ENCODE measurements at places on chromosomes 5 and 9.

DNA sequence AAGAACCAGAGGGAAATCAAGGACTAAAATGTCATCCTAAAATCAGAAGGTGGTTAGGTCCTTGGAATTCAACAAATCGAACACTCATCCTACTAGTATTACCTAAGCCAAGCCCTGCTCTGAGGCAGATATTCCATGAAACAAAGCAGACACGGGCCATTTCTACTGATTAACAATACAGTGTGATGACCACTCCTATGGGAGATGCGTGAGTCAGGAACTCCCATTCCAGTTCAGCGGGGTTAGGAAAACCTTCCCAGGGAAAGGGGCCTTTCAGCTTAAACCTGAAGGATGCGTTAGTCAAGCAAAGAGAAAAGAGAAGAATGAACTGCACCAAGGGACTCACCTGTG is 117.8 kb upstream of the LHFPL2 start:
- DNase-seq, result no peak

DNA sequence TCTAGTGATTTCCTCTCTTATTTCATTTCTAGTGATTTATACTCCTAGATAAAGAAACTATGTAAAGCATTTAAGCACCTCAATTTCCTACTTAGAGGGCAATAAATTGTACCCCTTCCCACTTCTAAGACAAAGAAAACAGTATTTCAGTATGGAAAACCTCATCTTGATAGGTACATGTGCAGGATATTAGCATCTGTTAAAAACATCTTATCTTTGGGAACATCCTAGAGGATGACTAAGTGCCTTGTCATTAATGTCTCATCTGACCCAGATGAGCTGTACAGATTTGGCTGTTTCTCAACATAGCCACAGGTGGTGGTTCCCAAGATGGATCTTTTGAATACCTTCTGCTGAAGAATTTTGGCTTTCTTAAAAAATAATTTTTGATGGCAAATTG is 5.7 kb downstream of the MEGF10 start:
- DNase-seq, result no peak

- DNase-seq, result no peak
Observed at GRCh38 chr5:156640691-156641241, 209.3 kb upstream of the PPP1R2B start.

- peak; percentile 57 for DNase-seq
Observed at GRCh38 chr9:129495620-129496472, 125.1 kb downstream of the C9orf50 start.

GRCh38 chr9:105661011-105661410 is 1.2 kb upstream of the TAL2 start:
- DNase-seq, result no peak

DNA sequence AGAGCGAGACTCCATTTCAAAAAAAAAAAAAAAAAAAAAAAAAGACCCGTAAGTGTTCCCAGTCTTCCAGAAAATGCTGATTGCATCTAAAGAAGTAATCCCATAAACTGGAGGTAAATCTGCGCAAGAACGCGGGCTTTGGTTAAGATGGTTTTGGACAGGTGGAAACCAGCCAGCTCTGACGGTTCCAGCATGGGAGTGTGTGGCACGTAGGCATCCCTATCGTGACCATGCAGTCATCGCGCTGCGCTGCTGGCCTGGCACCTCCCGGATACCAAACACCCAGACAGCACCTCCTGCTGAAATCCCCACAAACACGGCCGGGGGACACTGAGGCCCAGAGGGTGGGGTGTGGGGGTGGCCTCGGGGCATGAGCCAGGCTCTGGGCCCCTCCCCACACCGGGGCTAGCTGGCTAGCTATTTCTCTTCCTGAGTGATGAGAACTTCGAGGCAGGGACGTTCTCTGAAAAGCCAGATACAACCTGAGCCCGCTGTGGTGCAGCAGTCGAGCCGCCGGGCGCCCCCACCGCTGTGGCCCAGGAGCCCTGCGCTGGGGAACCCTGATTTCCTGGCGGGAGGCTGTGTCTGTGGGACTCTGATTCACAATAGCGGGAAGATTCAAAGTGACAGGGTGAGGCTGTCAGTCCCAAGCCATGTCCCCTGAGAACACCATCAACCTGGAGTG is 32.2 kb upstream of the NOTCH1 start:
- DNase-seq, result no peak

GRCh38 chr5:132270706-132271105 is 13.2 kb downstream of the PDLIM4 start:
- no peak for DNase-seq

- DNase-seq, result no peak
Observed at GRCh38 chr5:68484307-68485068, 268.9 kb downstream of the PIK3R1 start.

DNA sequence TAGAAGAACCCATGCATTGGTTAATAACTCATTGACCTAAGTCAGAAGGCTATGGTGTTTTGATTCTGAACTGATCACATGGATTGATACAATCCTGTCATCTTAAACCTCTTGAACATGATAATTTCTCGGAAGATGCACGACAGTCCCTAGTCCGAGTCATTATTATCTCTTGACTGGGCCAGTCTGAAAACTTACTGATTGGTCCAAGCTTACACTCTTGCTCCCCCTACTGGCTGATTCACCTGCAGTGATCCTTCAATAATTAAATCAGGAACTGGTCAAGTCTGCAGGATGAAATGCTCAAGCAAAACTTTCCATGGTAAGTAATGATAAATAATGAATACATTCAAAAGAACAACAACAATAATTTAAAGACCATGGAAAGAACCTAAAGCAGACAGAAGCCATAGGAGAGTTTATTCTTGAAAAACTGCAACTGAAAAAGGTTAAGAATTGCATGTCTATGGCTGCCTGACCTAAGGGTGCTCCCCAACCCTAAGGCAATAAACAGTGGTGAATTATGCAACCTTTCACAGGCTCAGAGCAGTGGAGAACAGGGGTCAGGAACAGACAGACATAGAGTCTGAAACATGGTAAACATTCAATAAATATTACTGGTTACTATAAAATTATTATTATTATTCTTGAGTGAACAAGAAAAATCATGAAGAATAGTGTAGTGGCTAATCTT is 79.3 kb downstream of the BRINP1 start:
- peak; percentile 38 for DNase-seq

DNA sequence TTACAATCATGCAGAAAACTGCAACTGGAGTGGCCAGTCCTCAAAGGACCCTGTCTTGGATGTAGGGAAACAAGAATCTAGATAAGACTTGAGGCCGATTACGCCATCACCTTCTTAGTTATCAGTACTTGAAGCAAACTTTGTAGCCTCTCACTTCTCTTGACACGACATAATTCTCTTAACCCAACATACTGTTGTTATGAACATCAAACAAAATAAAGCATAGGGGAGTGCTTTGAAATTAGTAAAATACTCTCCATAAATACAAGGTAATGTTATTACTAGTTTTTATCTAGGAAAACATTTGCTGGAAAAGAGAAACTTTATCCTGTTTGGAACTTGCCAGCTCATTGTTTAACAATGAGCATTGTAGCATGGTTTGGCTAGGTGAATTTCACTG is 574.9 kb upstream of the DMAC1 start:
- DNase-seq, result no peak

DNA sequence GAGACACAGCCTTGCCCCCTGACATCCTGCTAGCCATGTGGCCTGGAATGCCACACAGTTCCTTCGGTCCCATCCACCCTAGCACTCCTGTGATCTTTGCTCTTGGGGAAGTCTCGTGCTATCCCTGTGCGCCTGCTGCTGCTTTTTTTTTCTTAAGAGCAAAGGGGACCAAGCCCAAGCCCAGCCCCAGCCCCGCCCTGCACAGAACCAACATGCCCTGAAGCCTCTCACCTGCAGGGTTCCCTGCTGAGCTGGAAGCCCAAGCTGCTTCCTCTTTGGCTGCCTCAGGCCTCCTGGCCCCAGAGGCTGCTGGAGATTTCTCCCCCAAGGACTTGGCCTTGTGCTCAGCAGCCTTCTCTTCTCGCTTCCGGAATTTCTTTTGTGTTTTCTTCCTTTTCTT is 1.8 kb downstream of the SURF6 start:
- DNase-seq, result no peak

- DNase-seq, result no peak
Observed at GRCh38 chr5:180516440-180516839, 22.3 kb downstream of the CNOT6 start.

DNA sequence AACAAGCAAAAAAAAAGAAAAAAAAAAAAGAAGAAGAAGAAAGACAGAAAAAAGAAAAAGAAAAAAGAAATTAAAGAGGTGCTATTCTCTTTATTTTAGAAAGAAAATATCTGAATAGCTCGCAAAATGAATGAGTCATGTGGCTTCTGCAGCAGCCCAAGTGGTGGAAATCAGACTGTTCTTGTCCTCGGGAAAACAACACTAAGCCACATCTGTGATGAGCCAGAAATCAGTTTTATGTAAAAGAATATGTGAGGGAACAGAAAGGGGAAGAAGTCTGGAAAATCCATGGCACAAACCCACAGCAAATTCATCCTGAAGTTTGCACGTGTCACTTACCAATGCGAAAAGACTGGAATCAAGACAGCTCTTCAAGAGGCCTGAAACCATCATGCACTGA is 118.7 kb upstream of the GAS1 start:
- no peak for DNase-seq

- DNase-seq, result no peak
Observed at GRCh38 chr5:54860321-54860720, 125.1 kb downstream of the ESM1 start.

GRCh38 chr9:117258184-117258866 is 156.5 kb downstream of the ASTN2 start:
- no peak for DNase-seq

GRCh38 chr5:92519811-92520632 is 1061.0 kb downstream of the NR2F1-AS1 start:
- no peak for DNase-seq

DNA sequence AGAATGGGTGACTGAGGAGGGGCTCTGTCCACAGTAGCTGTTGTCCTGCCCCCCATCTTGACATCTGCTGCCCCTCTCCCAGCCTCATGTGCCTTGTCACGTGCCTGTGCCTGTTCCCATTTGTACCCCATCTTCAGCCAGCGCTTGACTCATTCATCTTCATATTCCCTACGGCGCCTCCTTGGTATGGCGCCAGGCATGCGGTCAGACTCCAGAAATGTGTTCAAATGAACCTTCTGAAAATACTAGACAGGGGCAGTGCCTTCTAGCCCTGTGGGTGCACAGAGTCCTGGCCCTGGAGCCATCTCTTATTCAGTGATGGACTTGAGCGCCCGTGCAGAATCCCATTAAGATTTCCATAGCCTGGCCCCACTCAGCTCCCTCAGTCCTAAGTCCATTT is 46.2 kb downstream of the CFAP77 start:
- no peak for DNase-seq

GRCh38 chr5:34957857-34958690 is 28.7 kb downstream of the DNAJC21 start:
- no peak for DNase-seq

All from bone marrow (tissue), 2 donors.